ENCODE measurements at places on chromosomes 16 and 17. TPM values are rescaled to one million over a fixed set of nuclear protein-coding genes. Genes with fewer than 3 reads are reported as not detected.

- H3K27me3 ChIP-seq = peaks cover 8% of the 10 kb centered on the region
- H3K4me1 ChIP-seq = peaks cover 20% of the 10 kb centered on the region
- H3K27ac ChIP-seq = peak within 1 kb of the TSS; percentile 89
- peak within 1 kb of the TSS; percentile 66 for H3K4me3 ChIP-seq
Observed at GRCh38 chr17:8965394-8966168, at the start of gene PIK3R5. Gene PIK3R5, minus strand, starts transcription at chr17:8965707. Its CDS starts 54,213 bp downstream, at chr17:8911494.

GRCh38 chr16:86362155-86362849 is 148.0 kb upstream of the FOXF1 start:
- no peaks in the 10 kb centered on the region for H3K36me3 ChIP-seq
- no peak overlapping the region for H3K27ac ChIP-seq

DNA sequence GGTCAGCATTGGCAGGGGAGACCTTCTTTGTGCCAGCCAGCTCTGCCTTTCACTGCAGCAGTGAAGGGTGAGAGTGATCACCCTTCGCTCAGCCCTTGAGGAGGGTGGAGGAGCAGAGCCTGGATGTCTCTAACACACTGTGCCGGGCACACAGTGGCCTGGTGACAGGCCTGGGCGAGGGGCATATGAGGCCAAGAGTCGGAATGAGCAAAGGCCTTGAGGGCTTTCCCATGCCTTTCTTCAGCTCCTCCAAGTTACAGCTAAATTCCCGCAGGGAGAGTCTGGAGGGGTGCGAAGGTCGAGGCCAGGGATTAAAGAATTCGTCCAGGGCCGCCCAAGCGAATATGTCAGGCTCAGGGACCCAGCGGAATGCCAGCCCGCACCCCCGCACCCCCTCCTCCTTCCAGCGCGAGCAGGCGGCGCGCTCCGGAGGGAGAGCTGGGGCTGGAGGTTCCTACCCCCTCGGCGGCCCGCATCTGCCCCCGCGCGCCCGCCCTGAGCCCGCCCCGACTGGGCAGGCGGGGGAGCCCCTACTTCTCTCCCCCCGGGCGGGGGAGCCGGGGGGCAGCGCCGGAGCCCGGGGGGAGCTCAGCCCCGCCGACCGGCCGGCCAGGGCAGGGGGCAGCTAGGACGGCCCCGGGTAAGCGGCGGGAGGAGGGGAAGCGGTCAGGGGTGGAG is at the start of gene RASL10B:
TSS of gene RASL10B (plus strand) at position 401 of the 678 bp plus-strand sequence. CDS start 3,546 bp downstream, outside the sequence.
- H3K36me3 ChIP-seq = peaks cover 21% of the 10 kb centered on the region
- H3K27ac ChIP-seq = no peak within 1 kb of the TSS
- peak within 1 kb of the TSS; percentile 58 for H3K4me3 ChIP-seq

GRCh38 chr17:66595893-66596292 is 239.0 kb upstream of the CACNG5 start:
- no peaks in the 10 kb centered on the region for H3K36me3 ChIP-seq
- no peak overlapping the region for H3K4me3 ChIP-seq
- no peaks in the 10 kb centered on the region for H3K4me1 ChIP-seq
- H3K27me3 ChIP-seq = no peaks in the 10 kb centered on the region
- no peak overlapping the region for H3K27ac ChIP-seq

DNA sequence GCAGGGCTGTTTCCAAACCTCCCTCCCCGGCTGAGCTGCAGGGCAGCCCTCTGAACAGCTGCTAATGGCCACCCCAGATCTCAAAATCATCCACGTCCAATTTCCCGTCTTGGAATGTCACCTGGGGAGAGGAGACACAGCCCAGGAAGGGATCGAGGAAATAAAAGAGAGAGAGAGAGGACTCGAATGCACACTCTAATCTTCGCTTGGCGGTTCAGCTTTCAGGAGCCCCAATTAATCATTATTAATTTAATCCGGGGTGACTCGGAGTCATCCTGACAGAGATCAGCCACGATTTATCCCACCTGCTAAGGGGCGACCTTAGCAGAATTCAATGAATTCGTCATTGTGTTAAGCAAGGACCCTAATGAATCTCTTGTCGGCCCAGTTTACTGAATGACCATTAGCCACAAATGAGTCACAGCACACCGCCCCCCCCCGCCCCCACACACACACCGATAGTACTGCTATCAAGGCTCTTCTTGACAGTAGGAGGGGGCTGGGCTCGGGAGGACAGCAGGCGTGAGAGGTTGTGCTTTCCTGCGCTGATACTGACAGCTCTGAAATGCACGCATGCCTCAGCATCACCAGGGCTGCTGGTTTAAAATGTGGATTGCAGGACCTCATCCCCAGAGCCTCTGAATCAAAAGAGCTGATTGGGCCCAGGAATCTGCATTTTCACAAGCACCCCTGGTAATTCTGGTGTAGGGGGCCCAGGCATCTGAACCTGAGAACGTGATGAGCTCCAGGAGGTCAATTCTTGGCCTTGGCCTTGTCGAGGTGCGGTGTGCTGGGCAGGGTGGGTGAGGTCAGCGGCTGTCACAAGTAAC is 190.0 kb upstream of the CIBAR2 start:
- peaks cover 51% of the 10 kb centered on the region for H3K4me1 ChIP-seq
- DNase-seq = no peak
- H3K27ac ChIP-seq = no peak overlapping the region
- no peaks in the 10 kb centered on the region for H3K36me3 ChIP-seq

DNA sequence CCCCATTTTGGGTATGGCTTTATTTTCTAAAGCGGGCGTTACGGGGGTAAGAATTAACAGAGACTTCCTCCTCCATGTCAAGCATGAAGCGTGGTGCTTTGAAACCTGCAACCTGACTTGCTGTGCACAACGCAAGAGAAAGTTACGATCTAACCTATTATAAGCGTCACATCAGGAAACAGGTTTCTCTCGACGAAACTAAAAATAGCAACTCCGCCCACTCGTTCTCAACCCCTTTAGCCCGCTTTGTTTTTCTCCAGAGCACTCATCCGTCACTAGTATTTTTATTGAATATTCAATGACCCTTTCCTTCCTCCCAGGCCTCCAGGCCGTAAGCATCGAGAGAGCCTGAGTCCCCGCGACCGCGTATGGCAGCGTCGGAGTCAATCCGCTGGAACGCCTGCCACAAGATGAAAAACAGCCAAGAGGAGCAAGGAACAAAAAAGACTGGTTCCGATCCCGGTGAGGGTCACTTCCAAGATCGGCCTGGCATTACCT is 555 bp downstream of the NUP88 start:
- H3K4me1 ChIP-seq = peaks cover 22% of the 10 kb centered on the region
- H3K27me3 ChIP-seq = no peaks in the 10 kb centered on the region
- H3K27ac ChIP-seq = peak overlapping the region; percentile 85
- H3K4me3 ChIP-seq = peak overlapping the region; percentile 54
- H3K36me3 ChIP-seq = peaks cover 60% of the 10 kb centered on the region
- DNase-seq = peak; percentile 78

DNA sequence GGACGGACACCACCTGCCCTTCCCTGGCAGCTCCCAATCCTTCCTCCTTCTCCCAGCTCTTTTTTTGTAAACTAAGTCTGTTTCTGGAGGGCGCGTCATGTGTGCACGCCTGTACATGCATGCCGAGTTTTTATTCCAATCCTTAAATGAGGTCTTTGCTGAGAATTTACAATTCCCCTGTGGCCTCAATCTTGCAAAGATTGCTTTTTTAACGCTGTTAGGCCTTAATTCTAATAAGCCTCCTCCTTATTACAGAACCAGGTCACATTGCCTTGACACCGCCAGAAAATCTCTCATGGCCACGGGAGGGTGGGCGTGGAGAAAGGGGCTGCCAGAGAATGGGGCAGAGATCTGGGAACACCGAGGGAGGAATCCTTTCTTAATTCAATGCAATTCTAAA is 17.6 kb downstream of the RBFOX3 start:
- H3K27me3 ChIP-seq = no peaks in the 10 kb centered on the region
- no peak overlapping the region for H3K4me3 ChIP-seq
- H3K4me1 ChIP-seq = no peaks in the 10 kb centered on the region
- no peaks in the 10 kb centered on the region for H3K36me3 ChIP-seq

DNA sequence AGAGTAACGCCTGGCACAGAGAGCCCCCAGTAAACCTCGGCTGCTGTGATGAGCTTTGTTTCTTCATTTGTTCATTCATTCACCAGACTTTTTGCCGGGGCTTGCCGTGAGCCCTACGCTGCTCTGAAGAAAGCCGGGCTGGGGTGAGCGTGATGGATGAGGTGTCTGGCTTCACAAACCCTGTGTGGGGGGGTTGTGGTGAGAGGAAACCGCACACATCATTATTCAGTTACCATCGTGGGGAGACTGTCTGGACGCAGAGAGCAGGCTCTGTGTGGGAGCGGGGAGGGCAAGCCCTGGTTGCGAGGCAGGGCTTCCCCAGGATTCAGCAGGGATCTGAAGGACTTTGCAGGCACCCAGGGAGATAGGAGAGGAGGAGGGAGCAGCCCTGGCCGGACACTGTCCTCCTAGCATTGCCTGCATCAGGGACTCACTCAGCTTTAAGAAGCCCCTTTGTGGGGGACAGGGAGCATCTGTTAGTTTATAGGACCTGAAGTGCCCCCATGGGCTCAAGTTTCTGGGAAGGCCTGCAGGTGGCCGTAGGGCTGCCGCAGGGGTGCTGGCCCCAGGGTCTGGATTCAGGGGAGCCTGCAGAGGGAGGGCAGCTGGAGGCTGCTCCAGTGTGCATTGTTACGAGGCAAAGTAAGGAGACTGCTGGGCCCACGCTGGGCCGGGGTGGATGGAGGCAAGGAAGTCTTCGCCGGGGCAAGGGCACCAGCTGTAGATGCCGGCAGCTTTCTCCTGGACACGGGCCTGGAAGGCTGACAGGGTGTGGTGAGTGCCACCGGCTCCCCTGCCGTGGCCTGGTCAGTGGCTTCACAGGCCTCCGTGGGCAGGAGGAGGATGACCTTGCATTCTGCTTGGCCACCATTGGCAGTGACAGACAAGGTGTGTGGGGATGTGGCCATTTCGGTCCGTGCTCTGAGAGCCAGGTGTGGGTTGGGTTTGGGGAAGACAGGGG is 334.5 kb downstream of the SEC14L1 start:
- no peak for DNase-seq
- H3K4me1 ChIP-seq = peaks cover 61% of the 10 kb centered on the region
- H3K36me3 ChIP-seq = peaks cover 57% of the 10 kb centered on the region
- no peak overlapping the region for H3K4me3 ChIP-seq
- H3K27ac ChIP-seq = peak overlapping the region; percentile 19

GRCh38 chr16:20726661-20727060 is 15.0 kb downstream of the THUMPD1 start:
- H3K27ac ChIP-seq = no peak overlapping the region
- H3K36me3 ChIP-seq = no peaks in the 10 kb centered on the region
- H3K4me3 ChIP-seq = no peak overlapping the region

DNA sequence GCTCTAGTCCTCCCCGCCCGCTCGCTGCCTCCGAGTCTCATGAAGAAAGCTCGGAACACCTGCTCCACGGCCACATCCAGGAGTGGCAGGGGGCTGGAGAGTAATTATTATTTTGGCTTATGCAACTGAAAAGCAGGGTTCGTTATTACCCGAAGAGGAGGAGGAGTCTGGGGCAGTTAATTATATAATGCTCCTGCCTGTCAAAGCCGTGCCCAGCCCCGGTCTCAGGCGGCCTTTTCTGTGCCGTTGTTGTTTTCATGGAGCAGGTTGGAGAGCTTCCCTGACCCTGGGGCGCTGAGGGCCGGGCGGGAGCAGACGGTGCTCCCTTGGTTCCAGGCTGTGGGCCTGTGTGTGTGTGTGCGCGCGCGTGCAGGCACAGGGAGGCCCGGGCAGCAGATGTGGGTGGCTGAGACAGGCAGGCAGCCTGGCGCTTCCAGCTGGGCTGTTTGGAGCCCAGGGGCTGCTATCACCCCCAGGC is 2.4 kb downstream of the JPH3 start:
- DNase-seq = no peak
- H3K27ac ChIP-seq = no peak overlapping the region
- peaks cover 83% of the 10 kb centered on the region for H3K27me3 ChIP-seq
- no peaks in the 10 kb centered on the region for H3K36me3 ChIP-seq
- no peak overlapping the region for H3K4me3 ChIP-seq
- H3K4me1 ChIP-seq = no peaks in the 10 kb centered on the region

GRCh38 chr17:41962768-41963434 is 3.7 kb upstream of the CNP start:
- H3K27me3 ChIP-seq = no peaks in the 10 kb centered on the region
- no peak overlapping the region for H3K27ac ChIP-seq
- no peaks in the 10 kb centered on the region for H3K36me3 ChIP-seq
- peaks cover 39% of the 10 kb centered on the region for H3K4me1 ChIP-seq

DNA sequence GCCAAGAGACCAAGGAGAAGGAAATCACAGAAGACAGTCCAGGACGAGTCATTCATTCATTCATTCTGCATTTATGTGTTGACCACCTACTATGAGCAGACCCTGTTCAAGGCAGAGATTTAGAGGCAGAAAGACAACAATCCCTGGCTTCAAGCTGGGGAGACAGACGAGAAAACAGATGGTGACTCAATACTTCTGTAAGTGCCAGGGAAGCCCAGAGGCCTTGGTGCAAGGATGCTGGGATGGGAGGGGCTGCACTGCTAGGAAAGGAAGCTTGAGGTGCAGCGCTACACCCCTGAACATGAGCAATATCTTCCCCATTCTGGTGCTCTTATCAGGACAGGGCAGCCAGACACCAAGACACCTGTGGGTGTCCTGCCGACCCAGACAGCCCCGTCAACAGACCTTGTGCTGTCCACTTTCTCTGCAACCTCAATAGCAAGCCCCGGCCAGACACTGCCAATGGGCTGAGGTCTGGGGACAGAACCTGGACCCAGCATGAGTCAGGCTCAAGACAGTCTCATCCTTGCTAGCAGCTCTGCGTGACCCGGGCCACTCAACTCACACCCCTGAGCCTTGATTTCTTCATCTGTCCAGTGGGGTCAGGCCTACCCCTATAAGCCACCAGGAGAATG is 163.5 kb downstream of the COPRS start:
- H3K4me1 ChIP-seq = no peaks in the 10 kb centered on the region
- DNase-seq = no peak
- H3K4me3 ChIP-seq = no peak overlapping the region
- no peaks in the 10 kb centered on the region for H3K36me3 ChIP-seq
- no peak overlapping the region for H3K27ac ChIP-seq

DNA sequence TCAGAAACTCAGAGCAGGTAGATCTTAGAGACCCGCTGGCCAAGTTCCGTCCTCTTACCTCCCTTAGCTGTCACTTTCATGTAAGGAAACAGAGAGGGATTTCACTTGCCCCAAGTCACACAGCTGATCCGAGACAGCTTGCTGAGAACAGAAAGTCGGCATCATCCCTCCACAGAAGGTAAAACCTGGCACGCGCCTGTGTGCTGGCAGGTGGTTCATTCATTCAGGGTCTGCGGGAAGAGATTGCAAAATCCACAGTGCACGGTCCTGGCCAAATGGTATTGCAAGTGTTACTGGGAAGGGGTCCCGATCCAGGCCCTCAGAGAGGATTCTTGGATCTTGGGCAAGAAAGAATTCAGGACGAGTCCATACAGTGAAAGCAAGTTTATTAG is 139.4 kb upstream of the RPH3AL start:
- no peak for DNase-seq
- H3K27me3 ChIP-seq = peaks cover 12% of the 10 kb centered on the region
- no peak overlapping the region for H3K4me3 ChIP-seq
- H3K4me1 ChIP-seq = peaks cover 65% of the 10 kb centered on the region
- no peak overlapping the region for H3K27ac ChIP-seq

TMC6 gene
- total RNA-seq = 83.7 TPM

PRRT2 gene
- total RNA-seq = 0.85 TPM

PTX4 gene
- total RNA-seq = 0.05 TPM

MC1R gene
- 0.99 TPM for total RNA-seq

C17orf100 gene
- 0.90 TPM for total RNA-seq

KRT222 gene
- total RNA-seq = 0.19 TPM

MYL11 gene
- 11.7 TPM for total RNA-seq

EFCAB3 gene
- not detected for total RNA-seq
